Lung (tissue), 17 donors: ENCODE measurements at places on chromosomes 4 and X.
A peak's percentile ranks its signal among the peaks of the same experiment; 100 is the strongest.

DNA sequence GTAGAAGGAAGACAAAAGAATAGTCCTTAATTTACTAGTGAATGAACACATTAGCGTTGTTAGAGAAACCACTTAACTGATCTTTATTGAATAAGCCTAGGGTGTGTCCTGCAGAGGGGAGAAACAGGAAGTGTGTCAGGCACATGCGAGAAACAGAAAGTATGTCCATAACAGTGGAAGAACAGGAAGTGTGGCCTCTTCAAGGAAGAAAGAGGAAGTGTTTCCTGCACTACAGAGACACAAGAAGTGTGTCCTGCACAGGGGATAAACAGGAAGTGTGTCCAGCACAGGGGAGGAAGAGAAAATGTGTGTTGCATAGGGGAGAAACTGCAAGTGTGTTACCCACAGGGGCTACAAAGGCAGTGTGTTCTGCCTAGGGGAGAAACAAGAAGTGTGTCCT, 539.6 kb upstream of the PRKX start:
- DNase-seq, result no peak
- H3K4me1 ChIP-seq, result no peaks in the 10 kb centered on the region
- no peak overlapping the region for H3K27ac ChIP-seq
- no peaks in the 10 kb centered on the region for H3K36me3 ChIP-seq
- no peak overlapping the region for H3K4me3 ChIP-seq

- peaks cover 4% of the 10 kb centered on the region for H3K4me1 ChIP-seq
- H3K36me3 ChIP-seq, result no peaks in the 10 kb centered on the region
- H3K4me3 ChIP-seq, result no peak overlapping the region
- peaks cover 49% of the 10 kb centered on the region for H3K27me3 ChIP-seq
- H3K27ac ChIP-seq, result no peak overlapping the region
- peak; percentile 38 for DNase-seq
These were observed 1.3 kb downstream of the SPATA18 start for GRCh38 chr4:52052475-52052780.

GRCh38 chr4:9835430-9835829, 54.0 kb downstream of the DRD5 start:
- H3K4me1 ChIP-seq, result no peaks in the 10 kb centered on the region
- no peak overlapping the region for H3K27ac ChIP-seq
- H3K36me3 ChIP-seq, result no peaks in the 10 kb centered on the region
- H3K27me3 ChIP-seq, result no peaks in the 10 kb centered on the region
- no peak for DNase-seq

DNA sequence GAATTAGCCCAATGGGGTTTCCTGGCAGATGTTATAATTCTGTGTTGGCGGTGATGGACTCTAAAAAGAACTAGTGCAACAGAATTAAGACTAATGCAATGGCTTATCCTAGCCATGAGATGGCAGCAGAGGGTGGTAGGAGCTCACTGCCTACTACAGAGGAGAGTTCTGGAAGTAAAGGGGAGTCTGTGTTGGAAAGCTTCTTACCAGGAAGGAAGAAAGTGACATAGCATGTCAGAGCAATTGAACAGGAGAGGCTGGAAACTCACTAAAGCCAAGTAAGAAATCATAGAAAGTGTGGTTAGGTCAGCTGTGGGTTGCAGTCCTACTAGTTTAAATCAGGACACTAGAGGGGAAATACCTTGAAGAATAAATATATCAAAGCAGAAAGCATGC, 6.3 kb upstream of the TRPC5OS start:
- peak; percentile 64 for DNase-seq
- H3K4me3 ChIP-seq, result no peak overlapping the region
- no peaks in the 10 kb centered on the region for H3K36me3 ChIP-seq
- no peak overlapping the region for H3K27ac ChIP-seq
- no peaks in the 10 kb centered on the region for H3K4me1 ChIP-seq

- no peaks in the 10 kb centered on the region for H3K4me1 ChIP-seq
- no peaks in the 10 kb centered on the region for H3K36me3 ChIP-seq
- H3K27ac ChIP-seq, result no peak overlapping the region
- H3K4me3 ChIP-seq, result no peak overlapping the region
- DNase-seq, result no peak
These were observed 110.0 kb downstream of the HS6ST2 start for GRCh38 chrX:132848296-132848970.

GRCh38 chrX:136665258-136665900, 17.4 kb downstream of the CD40LG start:
- H3K4me3 ChIP-seq, result no peak overlapping the region
- H3K36me3 ChIP-seq, result no peaks in the 10 kb centered on the region
- no peak overlapping the region for H3K27ac ChIP-seq
- H3K4me1 ChIP-seq, result no peaks in the 10 kb centered on the region
- peaks cover 8% of the 10 kb centered on the region for H3K27me3 ChIP-seq

DNA sequence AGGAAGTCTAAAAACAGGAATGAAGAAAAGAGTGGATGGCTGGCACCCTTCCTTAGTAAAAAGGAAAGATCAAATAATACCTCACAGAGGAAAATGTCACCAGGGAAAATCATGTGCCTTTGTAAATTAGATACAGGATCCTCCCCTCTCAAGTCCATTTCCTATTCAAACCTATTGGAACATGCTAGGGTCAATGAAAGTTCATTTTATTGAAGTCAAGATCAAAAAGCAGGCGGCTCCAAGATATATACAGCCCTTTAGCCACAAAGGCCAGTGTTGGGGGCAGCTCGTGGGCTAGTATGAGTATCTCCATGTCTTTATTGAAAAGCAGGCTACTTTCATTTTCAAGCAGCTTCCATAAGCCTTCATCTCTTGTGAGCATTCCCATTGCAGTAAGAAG, 141.1 kb downstream of the QDPR start:
- H3K27ac ChIP-seq, result no peak overlapping the region
- no peak for DNase-seq
- no peaks in the 10 kb centered on the region for H3K27me3 ChIP-seq
- no peak overlapping the region for H3K4me3 ChIP-seq

GRCh38 chr4:145847764-145848163, 90.9 kb downstream of the ZNF827 start:
- peaks cover 10% of the 10 kb centered on the region for H3K4me1 ChIP-seq
- no peak overlapping the region for H3K4me3 ChIP-seq
- H3K27ac ChIP-seq, result no peak overlapping the region
- peak; percentile 21 for DNase-seq
- H3K27me3 ChIP-seq, result no peaks in the 10 kb centered on the region

DNA sequence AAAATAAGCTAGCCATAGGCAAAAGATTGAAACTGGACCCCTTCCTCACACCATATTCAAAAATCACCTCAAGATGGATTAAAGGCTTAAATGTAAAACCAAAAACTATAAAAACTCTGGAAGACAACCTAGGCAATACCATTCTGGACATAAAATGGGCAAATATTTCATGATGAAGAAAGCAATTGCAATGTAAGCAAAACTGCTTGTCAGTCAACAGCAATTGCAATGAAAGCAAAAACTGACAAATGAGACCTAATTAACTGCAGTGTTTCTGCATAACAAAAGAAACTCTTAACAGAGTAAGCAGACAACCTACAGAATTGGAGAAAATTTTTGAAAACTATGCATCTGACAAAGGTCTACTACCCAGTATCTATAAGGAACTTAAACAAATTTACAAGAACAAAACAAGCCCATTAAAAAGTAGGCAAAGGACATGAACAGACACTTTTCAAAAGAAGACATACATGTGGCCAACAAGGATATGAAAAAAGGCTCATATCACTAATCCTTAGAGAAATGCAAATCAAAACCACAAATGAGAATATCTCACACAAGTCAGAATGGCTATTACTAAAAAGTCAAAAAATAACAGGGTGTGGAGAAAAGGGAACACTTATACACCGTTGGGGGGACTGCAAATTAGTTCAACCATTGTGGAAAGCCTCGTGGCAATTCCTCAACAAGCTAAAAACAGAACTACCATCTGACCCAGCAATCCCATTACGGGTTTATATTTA, 46.7 kb downstream of the CFAP299 start:
- no peaks in the 10 kb centered on the region for H3K27me3 ChIP-seq
- H3K4me1 ChIP-seq, result no peaks in the 10 kb centered on the region
- DNase-seq, result no peak
- H3K4me3 ChIP-seq, result no peak overlapping the region
- H3K36me3 ChIP-seq, result no peaks in the 10 kb centered on the region

- H3K27me3 ChIP-seq, result peaks cover 2% of the 10 kb centered on the region
- H3K27ac ChIP-seq, result no peak overlapping the region
- no peaks in the 10 kb centered on the region for H3K4me1 ChIP-seq
- no peak for DNase-seq
- peaks cover 20% of the 10 kb centered on the region for H3K36me3 ChIP-seq
- H3K4me3 ChIP-seq, result no peak overlapping the region
These were observed 19.3 kb upstream of the UBA1 start for GRCh38 chrX:47174376-47174775.

- no peaks in the 10 kb centered on the region for H3K36me3 ChIP-seq
- DNase-seq, result no peak
- no peak overlapping the region for H3K27ac ChIP-seq
These were observed 3.9 kb upstream of the MFAP3L start for GRCh38 chr4:170030121-170030520.
